Inflammatory macrophage treated with lipopolysaccharide for 4 hours (primary cell): ENCODE measurements at places on chromosomes 12 and 14.
A peak's percentile ranks its signal among the peaks of the same experiment; 100 is the strongest.

GRCh38 chr14:93008381-93008780 lies 85.4 kb downstream of the CHGA start:
- peak; percentile 22 for DNase-seq

GRCh38 chr14:47226877-47227520 lies 448.4 kb downstream of the MDGA2 start:
- DNase-seq = peak; percentile 27

DNA sequence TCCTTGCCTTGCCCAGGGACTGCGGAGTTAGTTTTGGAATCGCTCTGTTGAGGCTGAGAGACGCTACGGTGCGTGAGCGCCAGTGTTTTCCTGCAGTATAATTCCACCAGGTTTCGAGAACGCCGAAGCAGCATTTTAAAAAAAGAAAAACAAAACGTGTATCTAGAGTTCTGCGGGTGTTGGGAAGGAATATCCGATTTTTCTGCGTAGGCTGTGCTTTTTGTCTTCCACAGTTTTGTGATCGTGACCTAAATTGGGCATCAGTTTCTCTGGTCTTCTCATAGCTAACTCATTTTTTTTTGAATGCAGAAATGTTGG lies 778 bp downstream of the DNM1L start:
- DNase-seq = no peak

DNA sequence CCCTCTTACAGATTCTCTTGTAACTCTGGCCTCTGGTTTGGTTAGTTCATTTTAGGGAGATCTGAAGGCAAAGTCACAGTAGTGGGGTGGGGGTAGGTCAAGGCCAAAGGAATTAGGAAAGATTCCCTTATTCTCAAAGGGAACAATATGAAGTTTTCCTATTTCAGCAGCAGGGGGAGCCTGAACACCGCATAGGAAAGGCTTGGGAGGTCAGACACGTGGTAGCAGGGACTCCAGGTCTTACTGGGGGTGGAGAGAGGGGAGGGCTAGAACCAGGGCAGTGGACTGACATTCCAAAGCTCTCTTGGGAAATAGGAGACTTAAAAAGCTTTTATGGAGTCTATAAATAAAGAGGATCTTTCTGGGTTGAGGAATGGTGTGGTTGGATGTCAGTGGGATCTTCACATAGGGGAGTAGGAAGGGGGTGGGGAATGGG lies 1.3 kb downstream of the ZC3H10 start:
- DNase-seq = peak; percentile 79

- no peak for DNase-seq
Observed at GRCh38 chr14:68331991-68332390, 460.9 kb downstream of the ZFP36L1 start.

DNA sequence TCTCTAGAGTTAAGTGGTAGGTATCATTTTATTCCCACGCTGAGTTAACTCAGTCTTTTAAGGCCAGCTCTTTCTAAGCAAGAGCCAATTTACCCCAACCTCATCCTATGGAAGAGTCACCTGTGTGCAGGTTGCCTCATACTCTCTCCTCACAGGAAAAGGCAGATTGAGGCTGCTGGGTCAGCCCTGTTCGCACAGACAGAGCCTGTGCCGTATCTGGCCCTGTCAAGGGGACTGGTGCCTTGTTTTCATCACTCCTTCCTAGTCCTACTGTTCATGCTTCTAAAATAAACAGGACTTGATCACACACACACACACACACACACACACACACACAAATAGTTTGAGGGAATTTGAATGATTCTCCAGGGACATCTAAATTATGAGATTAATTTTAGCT lies 285.0 kb downstream of the SLC6A15 start:
- no peak for DNase-seq

DNA sequence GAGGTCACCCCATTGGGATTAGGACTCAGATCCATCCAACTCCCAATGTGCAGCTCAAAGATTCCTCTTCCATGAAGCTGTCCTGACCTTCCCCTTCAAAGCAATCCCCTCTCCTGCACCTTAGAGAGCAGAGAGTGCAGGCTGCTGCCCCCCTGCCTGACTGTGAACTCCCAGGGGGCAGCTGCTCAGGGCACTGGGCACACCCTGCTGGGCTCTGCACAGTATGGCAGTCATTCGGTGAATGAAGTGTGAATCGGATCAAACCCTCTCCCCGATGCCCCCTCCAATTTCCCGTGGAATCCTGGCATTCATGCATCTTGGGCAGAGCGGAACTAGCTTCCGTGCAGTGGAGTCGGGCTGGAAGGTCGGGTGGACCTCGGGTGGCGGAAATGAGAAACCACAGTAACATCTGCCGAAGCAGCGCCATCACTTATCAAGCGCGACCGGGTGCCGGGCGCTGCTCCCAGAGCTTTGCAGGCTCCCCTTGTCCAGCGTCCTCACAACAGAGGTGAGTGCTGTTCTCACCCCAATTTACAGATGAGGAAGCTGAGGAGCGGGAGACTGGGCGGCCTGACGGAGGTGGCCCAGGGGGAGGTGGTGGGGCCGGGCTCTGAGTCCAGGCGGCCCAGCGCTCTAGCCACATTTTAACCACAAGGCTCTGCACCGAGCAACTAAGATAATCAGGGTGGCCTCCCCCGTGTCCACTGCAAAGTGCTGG lies 14.7 kb downstream of the GALNT9 start:
- DNase-seq = no peak

- DNase-seq = no peak
Observed at GRCh38 chr12:72063073-72063472, 124.4 kb downstream of the TPH2 start.

- no peak for DNase-seq
Observed at GRCh38 chr12:78886719-78887407, 22.3 kb downstream of the SYT1 start.

GRCh38 chr14:88005050-88005481 lies at the start of gene GPR65:
TSS of gene GPR65 (plus strand) at chr14:88005135. CDS start at chr14:88010848, 5,713 bp downstream.
- DNase-seq = peak; percentile 79

DNA sequence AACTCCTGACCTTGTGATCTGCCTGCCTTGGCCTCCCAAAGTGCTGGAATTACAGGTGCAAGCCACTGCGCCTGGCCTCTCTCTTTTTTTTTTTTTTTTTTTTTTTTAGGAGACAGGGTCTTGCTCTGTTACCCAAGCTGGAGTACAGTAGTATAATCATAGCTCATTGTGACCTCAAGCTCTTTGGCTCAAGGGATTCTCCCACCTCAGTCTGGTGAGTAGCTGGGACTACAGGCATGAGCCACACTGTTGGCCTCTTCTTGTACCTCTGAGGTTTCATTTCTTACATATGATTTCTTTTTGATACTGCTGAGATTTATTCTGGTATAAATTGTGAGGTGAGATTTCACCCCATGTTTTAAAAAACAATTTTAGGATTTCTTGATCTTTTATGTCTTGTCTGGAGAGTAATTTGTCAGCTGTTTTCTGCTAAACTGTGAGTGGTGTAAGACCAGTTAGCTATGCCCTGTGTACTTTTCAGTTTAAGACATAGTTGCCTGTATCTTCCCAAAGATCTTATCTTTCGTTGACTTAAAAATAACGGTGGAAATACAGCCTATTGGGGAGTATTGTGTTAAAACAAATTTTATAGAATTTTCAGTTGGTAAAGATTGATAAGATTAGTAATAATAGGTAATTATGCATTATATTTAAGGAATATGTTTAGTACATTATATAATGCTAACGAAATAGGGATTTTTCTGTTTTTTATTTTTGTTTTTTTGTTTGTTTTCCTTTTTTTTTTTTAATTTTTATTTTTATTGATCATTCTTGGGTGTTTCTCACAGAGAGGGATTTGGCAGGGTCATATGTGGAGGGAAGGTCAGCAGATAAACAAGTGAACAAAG lies 31.7 kb downstream of the WDR20 start:
- no peak for DNase-seq

DNA sequence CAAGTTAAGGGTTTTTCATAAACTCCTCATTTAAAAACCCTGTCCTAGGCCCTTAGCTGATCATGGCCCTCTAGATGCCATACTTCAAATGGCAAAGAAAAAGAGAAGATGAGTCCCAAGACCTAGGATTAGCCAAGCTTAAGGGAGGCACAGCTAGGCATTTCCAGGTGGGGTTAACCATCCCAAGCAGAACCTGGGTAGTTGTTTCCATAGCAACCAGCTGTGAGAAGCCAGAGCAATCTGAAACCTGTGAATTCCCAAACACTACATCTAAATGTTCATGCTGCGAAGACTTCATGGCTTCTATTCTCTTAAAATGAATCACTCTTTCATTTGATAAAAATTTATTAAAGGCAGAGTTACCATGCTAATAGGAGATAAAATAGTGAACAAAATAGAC lies 372.9 kb downstream of the C12orf50 start:
- no peak for DNase-seq

GRCh38 chr12:13211191-13211858 lies 14.8 kb downstream of the EMP1 start:
- DNase-seq = no peak

DNA sequence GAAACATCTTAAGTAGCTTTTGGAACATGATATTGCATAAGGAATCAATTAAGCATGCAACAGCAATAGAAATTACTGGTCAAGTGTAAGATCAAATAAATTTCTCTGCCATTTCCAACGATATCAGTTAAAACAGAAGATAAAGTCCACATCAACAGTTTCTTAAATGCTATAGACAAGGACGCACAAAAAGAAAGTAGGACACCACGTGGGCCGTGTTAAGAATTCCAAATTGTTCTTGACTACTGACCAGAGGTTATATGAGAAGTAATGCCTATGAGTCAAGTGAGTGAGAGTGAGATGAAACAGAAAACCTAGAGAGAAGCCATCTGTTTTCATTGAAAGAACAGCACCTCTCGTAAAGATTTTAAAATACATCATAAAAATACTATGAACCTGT lies 318.2 kb downstream of the TMEM117 start:
- no peak for DNase-seq

DNA sequence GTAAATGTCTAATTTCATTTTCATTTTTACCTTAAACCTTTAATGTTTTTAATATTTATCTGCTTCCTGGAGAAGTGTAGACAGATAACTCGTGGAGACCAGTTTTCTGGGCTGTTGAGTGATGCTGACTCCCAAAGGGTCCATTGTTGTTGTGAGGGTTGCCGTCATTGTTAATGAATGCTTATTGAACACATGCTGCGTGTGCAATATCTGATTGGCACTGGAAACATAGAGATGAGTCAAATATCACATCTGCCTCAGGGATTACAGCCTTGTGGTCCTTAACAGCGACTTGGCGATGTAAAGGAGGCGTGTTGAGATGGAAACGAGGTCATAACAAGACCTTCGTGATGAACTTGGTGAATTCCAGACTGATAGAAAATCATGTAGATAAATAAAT lies 85.9 kb downstream of the FBXW8 start:
- no peak for DNase-seq

GRCh38 chr14:55800156-55800785 lies 220.3 kb downstream of the KTN1 start:
- DNase-seq = no peak

DNA sequence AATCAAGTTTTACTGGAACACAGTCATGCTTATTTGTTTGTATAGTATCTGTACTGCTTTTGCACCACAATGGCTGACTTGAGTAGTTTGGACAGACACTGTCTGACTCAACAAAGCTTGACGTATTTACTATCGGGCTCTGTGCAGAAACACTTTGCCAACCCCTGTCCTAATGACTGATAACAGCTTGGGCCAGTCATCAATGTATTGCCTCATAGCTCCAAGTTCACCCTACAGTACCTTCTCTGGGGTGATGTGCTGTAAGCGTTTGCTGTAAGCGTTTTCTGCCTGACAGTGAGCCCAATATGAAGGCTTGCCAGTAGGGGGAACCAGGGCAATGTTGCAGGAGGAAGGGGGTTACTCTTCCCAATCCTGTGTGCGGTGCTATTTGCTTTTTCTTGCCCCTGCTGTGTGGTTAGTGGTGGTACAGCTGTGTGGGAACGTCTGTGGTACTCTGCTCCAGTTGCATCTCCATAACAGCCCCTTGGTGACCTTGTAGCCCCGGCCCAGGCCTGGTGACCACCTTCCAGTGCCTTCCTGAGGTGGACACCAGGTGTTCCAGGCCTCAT lies 5.4 kb upstream of the CCDC177 start:
- DNase-seq = peak; percentile 51

DNA sequence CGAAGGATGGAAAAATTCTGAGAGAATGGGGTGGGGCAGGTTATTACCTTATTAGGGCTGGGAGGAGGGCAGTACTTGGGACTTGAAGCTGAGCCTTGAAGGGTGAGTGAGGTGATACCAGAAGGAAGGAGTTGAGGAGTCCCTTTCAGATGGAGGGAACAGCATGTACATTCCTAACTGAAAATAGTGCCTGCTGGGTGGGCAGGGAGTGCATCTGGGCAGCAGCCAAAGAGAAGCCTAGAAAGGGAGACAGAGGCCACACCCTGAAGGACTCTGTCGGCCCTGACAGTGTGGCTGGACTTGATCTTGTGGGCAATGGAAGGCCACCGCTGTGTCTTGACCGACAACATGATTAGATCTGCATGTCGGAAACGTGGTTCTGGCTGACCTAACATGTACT lies 147.6 kb downstream of the NDUFA12 start:
- DNase-seq = no peak

GRCh38 chr14:103773521-103773920 lies 57.9 kb downstream of the ZFYVE21 start:
- no peak for DNase-seq

- DNase-seq = no peak
Observed at GRCh38 chr12:122130150-122130549, 43.9 kb downstream of the IL31 start.

- no peak for DNase-seq
Observed at GRCh38 chr12:102953221-102953620, 4.3 kb upstream of the ASCL1 start.

DNA sequence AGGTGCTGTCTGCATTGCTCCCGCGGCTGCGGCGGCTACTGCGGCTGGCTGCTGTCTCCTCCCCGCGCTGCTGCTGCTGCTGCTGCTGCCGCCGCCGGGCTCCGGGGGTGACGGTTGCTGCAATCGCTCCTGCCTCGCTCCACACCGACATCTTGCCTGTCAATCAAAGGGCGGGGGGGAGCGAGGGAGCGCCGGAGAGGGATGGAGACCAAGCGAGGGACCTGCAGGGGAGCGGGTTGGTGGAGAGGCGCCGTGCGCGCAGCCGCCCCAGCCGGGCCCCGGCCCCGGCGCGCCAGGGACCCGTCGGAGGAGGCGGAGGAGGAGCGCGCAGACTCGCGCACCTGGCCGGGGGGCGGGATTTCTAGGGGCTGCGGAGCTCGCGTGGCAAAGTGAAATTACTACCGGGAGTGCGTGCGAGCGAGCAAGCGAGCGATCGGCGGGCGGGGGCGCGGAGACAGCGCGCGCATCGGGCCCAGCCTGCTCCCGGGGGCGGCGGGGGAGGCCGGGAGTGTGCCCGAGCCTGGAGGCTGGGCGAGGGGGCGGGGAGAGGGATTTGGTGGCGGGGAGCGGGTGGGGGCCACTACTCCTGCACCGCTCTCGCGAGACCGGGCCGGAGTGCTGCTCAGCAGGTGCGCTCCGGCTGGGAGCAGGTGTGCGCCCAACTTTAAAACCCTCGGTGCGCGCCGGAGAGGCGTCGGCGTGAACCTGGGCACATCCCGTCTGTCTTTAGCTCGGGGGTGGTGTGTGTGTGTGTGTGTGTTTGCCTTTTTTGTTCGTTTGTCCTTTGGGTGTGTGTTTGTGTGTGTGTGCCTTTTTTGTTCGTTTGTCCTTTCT lies at the start of gene KSR2:
Gene KSR2, minus strand, starts transcription at position 165 of the 834 bp plus-strand sequence. CDS start 735 bp downstream, outside the sequence.
- no peak for DNase-seq

- no peak for DNase-seq
Observed at GRCh38 chr14:100864960-100865681, 38.4 kb downstream of the RTL1 start.

GRCh38 chr14:84228702-84229101 lies 1301.2 kb upstream of the FLRT2 start:
- no peak for DNase-seq

GRCh38 chr14:42994051-42994736 lies 1387.5 kb downstream of the LRFN5 start:
- no peak for DNase-seq
